Stimulated activated CD8-positive, alpha-beta memory T cell treated with anti-CD3 and anti-CD28 coated beads, Interleukin-2, amount 100 ng/mL, for 1 hour (primary cell): ENCODE measurements at places on chromosomes 5 and 9.

DNA sequence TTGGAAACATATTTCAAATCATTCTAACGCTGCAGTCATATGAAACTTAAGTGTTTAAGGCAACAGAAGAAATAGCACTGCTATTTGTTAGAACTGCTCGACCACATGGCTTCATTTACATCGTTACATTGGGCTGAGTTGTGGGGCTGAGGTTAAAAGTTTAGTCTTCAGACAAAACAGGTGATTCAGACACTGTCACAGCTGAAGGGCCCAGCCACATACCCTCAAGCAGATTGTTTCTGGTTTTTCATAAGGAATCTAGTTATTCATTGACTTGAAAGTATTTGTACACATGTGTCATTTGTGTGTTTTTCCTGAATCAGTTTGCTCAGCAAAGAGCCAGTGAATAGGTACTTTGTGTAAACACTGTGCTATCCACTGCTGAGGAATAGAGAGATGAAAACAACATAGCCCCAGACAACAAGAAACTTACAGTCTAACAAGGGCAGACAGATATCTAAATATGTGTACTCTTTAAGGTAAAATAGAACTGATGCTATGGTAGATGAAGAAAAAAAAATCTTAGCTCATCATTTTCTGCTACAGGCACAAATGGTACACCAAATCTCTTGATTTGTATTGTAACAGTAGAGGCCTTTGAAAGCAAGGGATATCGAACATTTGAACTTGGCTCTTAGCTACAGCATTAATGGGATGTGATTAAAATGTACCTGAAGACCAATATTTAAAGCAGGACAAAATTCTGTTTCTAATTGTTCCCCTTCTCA, 357.6 kb upstream of the RPS23 start:
- no peak for DNase-seq

- no peak for DNase-seq
These were observed 59.4 kb downstream of the NDUFAF2 start for GRCh38 chr5:61004448-61004847.

DNA sequence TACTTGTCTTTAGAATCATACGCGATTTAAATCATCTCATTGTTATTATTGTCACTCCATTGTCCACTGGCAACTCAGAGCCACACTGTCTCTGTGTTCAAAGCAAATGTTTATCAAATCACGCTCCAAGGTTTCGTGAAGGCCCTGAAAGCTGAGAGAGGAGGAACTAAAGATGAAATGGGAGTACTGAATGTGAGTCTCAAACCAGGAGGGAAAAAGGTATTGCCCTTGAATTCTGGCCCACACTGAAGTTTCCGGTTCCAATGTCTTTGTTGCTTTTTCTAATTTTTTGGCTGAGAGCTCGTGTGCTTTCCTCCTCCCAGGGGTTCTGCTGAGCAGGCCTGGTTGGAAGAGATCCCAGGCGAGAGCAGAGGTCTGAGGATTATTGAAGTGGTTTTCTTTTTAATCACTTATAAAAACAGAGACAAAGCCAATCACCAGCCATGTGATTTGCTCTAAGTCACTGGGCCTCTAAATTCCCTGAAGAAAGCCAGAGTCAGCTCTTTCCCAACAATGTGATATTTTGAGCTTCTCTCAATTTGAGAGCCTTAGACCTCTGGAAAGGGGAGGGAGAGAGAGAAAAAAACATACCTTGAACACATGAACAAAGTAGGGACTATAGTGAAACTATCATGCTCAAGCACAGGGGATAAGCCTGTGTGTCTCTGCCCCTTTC, 420.8 kb upstream of the GRAMD2B start:
- DNase-seq = no peak

DNA sequence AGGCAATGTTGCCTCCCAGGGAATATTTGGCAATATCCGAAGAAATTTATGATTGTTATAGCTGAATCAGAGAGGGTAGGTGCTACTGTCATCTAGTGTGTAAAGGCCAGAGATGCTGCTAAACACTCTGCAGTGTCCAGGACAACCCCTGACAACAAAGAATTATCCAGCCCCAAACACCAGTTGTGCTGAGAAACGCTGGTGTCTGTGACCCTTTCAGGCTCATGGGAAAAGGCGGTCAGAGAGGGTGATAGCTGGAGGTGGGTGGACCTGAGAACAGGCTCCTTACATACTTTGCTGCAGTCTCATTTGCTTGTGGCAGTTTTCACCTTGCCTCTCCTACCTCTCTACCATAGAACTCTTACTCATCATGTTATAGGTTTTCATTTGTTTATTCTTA, 295.3 kb upstream of the DMRT1 start:
- no peak for DNase-seq

GRCh38 chr9:16341177-16341576, 529.3 kb downstream of the BNC2 start:
- no peak for DNase-seq

GRCh38 chr5:55903121-55903701, 52.1 kb downstream of the IL31RA start:
- peak; percentile 44 for DNase-seq

DNA sequence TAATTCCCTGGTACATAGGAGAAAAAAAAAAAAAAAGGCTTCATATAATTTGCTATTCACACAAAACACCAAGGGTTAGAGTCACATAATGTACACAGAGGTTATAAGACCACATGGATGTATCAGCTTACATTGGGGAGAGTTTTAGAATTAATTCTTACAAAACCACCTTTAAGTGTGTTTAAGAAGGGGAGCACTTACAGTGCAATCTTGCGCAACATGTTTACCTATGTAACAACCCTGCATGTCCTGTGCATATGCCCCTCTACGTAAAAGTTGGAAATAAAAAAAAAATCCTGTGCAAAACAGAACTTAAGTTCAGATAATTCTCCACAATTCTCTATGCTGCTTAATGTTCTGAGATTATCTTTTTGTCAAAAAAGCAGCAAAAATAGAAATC, 190.0 kb downstream of the DENND1A start:
- DNase-seq = no peak

DNA sequence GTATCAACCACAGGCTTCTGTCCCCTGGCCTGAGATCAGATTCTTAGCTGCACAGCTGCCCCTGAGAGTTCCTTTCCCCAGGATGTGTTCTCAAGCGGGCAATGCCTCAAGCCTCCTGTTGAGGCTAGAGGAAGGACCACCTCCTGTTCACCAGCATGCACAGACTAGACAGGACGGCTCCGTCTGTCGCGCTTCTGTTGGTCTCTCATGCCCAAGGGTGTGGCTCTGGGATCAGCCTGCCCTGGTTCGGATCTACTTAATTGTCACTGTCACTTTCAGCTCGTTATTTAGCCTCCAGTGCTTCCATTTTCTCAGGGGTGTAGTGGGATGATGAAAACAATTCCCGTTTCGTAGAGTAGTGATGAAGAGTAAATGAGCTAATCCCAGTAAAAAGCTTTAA, 103.1 kb downstream of the KCNIP1 start:
- no peak for DNase-seq

DNA sequence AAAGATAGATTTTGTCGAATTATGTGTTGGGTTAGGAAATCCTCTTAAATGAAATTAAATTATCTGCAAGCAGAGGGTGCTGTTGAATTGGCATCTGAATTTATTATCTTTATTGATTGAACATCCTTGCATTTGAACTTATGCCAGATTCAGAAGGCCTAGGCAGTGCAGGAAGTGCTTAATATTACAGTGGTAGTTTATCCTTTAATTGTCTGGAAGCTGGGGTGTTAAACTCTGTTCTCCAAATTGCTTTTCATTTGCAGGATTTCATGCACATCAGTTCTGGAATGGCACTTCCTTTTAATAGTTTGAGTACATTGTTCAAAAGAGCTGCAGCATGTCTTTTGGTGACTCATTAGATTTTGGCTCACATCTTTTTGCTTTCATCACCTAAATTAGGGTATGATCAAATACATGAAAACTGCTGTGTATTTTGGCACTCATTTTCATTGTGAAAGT, 186.3 kb downstream of the KDM4C start:
- no peak for DNase-seq

DNA sequence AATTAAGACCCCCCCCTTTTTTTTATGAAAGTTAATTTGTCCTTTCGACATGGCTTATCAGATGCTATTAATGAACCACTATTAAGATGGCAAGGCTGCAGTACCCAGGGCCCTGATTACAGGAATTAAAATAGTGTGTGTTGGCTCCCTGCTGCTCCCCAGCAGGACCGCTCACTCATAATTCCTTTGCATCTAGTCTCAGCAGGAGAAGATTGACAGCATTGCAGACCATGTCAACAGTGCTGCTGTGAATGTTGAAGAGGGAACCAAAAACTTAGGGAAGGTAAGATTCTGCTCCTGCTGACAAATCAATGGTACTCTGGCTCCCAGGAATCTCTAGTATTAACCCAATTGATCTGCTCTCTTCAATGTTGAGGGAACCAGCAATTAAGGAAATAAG, 61.0 kb downstream of the STX17 start:
- no peak for DNase-seq

DNA sequence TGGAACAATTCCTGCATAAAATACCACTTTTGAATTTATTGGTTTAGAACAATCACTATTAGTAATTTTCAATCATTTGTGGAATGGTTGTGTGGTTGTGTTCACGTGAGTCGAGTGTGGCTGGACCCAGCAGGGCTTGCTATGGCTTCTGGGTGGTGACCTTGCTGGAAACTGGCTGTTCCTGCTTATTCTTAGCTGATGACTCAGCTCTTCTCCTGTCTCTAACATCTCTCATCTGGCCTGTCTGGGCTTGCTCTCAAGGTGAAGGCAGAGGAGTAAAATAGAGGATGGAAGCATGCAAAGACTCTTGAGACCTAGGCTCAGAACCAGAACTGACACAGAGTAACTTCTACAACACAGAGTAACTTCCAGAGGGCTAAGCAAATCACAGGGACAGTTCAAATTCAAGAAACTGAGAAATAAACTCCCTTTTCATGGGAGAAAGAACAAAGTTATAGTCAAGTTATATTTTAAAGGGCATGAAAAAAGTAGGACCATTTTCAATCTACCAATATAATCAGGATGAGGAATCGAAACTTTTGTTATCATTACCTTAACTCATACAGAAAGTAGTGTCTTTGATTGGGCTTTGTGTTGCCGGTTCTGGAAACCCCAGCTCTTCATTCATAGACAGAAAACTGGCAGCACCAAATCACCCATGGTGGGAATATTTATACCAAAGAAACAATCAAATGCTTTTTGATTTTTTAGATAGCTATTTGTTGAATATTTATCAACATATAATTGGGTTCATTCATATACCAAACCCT, 665.1 kb downstream of the CDH18 start:
- no peak for DNase-seq

DNA sequence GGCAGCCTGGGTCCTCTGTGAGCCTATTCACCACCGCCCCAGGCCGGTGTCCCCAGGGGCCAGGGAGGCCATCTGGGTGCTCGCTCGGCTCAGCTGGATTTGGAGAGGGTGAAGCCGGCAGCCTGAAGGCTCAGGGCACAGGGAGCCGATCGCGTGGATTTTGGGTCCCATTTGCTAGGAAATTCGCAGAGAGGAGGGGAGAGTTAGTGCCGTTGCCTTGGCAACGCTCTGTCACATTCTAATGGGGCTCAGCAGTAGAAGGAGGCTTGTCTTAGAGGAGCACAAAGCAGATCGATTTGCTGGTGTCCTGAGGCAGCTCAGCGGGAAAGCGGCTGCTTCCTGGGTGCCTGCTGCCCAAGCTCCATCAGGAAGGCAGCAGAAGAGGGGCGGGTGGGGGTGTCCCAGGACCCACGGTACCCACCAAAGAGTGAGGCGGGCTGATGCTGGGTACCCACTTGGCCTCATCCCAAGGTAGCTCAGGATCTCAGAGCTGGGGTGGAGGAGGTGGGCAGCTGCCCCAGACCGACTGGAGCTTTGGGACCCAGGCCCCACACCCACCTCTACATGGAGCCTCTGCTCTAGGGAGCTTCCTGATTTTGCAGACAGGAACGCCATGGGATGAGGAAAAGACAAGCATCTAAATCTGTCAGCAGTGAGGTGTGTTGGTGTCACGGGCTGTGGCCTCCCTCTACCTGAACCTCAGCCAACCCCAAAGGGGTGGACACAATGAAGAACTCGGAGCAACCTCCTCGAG, 17.1 kb upstream of the OLFM1 start:
- DNase-seq = no peak

DNA sequence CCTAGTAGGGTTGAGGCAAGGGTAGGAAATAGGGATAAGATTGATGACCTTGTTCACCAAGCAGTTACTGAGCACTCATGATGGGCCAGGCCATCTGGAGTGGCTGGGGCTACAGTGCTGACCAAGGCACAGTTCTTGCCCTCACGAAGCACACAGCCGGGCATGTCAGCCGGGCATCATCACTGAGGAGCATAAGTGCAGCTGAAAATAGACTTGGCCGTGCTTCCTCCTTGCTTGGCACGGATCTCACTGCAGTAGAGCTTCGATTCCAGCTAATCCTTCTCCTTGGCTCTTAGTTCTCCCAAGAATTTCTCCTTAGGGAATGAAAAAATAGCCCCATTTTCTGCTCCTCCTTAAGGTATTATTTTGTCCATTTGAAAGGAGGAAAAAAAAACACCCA, 116.6 kb downstream of the NMUR2 start:
- DNase-seq = no peak

DNA sequence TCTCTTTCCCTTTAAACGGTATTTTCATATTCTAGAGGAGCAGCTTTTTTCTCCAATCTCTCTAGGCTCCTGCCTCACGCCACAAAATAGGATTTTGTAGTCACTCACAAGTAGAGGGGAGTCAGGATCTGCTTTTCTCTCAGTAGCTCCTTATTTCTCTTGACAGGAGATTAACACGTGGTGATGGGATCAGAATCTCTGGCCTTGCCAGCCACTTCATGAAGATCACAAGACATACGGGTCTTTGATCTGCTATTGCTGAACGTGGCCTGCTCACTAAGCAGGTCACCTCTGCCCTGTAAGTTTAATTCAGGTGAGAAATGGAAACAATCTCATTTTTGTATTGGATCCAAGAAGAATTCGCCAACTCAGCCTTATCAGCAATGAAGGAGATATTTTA, 257.5 kb downstream of the DIRAS2 start:
- no peak for DNase-seq

GRCh38 chr5:110088676-110089436, 399.1 kb downstream of the MAN2A1 start:
- DNase-seq = no peak

GRCh38 chr9:133904346-133905090, 87.6 kb downstream of the VAV2 start:
- no peak for DNase-seq

- no peak for DNase-seq
These were observed 32.3 kb upstream of the KIF2A start for GRCh38 chr5:62273687-62274086.

- no peak for DNase-seq
These were observed 142.1 kb upstream of the DAB2 start for GRCh38 chr5:39566891-39567290.

- DNase-seq = no peak
These were observed 89.2 kb upstream of the ERBIN start for GRCh38 chr5:65837139-65837538.

DNA sequence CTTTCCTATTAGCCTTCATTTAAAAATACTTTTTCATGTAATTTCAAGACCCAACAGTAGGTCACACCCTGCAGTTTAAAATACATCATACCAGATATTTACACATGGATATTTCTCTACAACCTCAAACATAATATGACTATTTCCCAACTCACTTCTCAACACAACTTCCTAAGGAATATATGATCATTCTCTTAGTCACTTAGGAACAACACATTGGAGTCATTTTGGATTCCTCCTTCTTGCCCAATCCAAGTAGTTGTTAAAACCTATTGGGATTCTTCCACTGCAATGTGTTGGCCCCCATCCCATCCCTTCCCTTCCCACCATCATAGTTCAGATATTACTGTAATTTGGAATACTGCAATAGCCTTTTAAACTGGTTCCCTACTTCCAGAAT, 145.5 kb downstream of the DCP2 start:
- no peak for DNase-seq

GRCh38 chr5:141513627-141514329, 24.9 kb downstream of the PCDHGC5 start:
- DNase-seq = no peak

GRCh38 chr9:22278426-22278825, 168.2 kb upstream of the DMRTA1 start:
- DNase-seq = no peak
